Activated naive CD4-positive, alpha-beta T cell treated with anti-CD3 and anti-CD28 coated beads, Interleukin-2, amount 50 U/mL, for 16 hours (primary cell): ENCODE measurements at places on chromosomes 12 and 14.

GRCh38 chr12:133233993-133234564, 1.6 kb downstream of the ANHX start:
- DNase-seq: no peak

DNA sequence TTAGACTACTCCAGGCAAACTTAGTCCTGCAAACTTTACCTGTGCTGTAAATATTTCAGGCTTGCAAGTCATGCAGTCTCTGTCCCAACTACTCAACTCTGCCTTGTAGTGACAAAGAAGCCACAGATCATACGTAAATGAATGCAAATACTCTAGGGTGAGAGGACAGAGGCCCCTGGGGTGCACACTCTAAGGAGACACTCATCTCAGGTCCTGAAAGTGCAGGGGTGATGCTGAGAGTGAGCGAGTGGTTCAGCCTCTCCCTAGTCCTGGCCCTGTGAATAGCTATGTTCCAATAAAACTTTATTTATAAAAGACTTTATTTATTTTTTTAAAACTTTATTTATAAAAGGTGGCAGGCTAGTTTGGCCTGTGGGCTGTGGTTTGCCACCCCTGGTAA, 34.9 kb downstream of the HCAR2 start:
- DNase-seq: no peak

- DNase-seq: no peak
Observed at GRCh38 chr12:67772267-67773169, 124.0 kb downstream of the DYRK2 start.

GRCh38 chr14:74220991-74221390, 18.3 kb upstream of the VSX2 start:
- DNase-seq: no peak

DNA sequence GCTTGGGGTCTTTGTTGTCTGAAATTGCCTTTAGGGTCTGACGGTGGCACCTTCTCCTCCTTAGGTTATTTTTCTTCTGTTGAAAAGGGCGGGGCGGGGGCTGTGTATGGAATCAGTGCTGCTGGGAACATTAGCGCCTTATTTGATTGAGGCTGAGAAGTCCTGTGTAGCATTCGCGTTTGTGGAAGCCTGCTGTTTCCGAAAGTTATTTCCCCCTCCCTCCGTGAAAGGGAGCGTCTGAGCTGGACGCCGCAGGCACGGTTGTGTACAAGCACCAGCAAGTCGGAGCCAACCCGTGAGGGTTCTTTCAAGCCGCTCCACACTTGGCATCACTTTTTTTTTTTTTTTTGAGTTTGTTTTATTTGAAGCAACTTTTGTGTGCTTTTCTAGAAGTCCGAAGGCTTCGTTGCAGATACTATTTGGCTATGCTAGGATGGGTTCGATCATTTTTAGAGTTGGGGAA, 1.1 kb downstream of the SYNE2 start:
- DNase-seq: peak; percentile 41

DNA sequence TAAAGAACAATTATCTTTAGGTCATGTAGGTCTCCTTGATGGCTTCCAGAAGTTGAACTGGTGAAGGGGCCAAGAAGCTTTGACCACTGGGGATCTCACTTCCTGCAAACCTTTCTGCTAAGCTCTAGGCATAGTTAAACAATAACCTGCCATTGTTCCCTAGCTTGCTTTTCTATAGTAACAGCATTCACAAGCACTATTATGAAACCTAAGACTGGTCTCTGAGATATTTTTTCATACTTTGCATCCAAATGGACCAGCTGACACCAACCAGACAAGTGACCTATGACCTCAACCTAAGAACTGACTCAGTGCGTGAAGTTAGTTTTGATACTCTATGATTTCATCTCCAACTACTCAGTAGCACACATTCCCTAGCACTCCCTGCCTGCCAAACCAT, 129.1 kb downstream of the PTPRB start:
- no peak for DNase-seq

GRCh38 chr12:38906482-38907200, 1.2 kb upstream of the CPNE8 start:
- DNase-seq: peak; percentile 72

- DNase-seq: no peak
Observed at GRCh38 chr12:68042212-68042699, 53.0 kb downstream of the IFNG-AS1 start.

DNA sequence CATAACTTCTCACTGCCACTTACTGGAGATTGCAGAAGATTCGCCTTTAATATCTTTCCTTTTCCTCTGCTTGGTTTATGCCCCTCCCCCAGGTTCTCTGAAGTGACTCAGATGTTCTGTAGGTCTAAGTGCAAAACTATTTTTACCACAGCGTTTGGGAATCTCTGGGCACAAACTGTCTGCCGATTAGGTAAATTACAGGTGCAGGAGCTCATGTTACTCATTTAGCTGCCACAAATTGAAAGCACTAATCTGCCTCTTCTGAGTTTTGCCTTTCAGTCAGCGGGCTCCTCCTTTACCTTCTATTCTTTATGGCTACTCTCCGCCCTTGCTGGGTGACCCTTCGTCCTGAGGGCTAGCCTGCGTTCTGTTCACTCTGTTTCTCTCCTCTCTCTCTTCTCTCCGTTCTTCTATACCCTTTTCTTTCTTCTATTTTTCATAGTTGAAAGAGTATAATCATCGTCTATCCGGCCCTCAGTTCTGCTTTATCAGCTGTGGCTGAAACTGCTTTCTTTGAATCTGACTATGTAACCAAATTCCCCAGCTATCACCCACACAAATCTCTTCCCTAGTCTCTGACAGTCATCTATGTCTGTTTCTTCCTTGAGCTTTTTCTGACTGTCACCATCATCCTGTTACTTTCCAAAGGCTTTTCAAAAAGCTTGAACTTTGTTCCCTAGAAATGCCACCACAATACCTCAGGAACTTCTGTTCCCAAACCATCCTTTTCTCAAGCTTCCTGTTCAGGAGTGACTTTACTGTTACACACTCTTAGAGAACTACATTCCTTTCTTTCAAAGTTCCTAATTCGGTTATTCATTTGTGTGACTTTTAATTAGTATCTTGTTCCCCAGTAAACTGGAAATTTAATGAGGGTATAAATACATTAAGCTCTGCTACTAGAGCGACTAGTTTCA, 4.3 kb upstream of the MYF6 start:
- DNase-seq: no peak

DNA sequence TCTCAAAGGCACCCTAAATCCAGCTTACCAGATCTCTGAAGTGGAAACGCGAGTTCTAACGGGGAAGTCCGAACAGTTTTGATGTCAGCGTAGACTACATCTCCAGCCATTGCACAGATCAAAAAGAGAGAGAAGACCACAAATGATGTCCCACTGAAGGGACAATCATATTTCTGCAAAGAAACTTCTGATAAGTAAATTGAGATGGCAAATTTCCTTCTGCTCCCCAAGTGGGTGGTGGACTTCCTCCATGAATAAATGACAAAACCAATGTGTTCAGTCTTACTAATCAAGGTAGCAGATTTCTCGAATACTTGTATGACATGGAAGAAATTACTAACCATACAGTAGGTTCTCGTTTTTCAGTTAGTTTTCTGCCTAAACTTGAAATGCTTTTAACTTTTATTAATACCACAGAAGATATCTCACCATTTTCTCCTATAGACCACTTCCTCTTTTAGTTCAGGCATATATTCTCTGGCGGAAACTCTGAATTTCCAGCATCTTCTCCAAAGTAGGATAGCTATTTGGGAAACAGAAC, at the start of gene CLECL1:
TSS of gene CLECL1 (minus strand) at position 177 of the 541 bp plus-strand sequence.
- DNase-seq: no peak

DNA sequence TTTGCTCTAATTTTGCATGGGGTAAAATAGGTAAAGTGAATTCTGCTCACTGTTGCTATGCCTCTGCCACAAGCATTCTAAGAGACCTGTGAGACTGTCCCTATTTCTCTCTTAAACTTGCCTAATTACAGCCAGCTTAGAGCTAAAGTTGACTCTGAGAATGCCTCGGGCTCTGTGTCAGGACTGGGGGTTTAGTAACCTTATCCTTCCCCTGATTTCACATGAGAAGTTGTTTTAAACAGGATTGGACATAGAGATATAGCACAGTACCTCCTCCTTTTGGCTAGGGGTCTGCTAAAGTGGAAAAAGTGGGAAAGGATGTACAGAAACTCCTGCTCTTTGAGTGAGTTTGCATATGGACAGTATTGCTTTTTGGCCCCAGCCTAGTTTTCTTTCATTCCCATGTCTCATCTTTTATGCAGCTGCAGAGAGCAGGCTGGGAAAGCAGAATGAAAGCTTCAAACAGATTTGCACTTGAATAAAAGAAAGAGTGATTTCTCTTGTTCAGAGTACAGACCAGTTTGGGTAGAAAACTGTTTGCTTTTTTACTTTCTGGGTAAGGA, 122.0 kb downstream of the RAD51B start:
- no peak for DNase-seq

DNA sequence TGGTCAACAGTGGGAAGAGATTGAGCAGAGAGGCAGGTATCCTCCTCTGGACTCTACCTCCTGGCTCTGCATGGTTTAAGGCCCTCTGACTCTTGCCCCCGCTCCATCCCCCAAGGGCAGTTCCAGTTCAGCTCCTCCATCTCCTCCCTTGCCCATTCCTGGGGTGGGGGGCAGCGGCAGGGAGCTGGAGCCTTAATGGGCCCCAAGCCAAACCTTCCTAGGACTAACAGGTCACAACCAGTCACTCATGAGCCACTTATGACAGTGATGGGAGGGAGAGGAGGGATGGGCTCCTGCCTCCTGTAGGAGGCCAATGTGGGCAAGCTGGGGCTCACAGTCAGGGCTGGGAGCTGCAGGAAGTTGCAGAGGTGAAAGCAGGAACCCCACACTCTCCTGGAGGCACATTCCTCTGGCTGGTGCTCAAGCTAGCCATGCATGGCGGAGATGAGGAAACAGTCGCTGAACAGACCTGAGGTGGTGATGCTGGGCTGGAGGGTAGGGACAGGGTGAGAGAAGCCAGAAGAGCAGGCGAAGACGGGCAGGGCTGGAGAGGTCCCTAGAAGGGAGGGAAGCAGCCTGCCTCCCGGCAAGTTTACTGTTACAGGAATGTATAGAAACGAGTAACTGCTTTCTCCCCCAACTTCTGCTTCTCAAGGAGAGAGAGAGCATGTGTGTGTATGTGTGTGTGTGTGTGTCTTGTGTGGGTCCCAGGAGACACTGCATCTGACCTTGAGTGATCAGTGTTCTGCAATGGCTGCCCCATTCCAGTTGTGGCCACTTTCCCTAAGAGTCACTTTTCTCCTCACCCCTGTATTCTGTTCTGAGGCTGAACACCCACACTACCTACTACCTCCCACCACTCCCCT, 5.0 kb upstream of the RAPGEF3 start:
- DNase-seq: no peak

GRCh38 chr12:114141921-114142564, 175.9 kb upstream of the RBM19 start:
- DNase-seq: no peak

GRCh38 chr14:67358924-67359774, 455 bp downstream of the ATP6V1D start:
- DNase-seq: peak; percentile 12

GRCh38 chr14:68124979-68125731, 305.6 kb downstream of the RAD51B start:
- DNase-seq: no peak

DNA sequence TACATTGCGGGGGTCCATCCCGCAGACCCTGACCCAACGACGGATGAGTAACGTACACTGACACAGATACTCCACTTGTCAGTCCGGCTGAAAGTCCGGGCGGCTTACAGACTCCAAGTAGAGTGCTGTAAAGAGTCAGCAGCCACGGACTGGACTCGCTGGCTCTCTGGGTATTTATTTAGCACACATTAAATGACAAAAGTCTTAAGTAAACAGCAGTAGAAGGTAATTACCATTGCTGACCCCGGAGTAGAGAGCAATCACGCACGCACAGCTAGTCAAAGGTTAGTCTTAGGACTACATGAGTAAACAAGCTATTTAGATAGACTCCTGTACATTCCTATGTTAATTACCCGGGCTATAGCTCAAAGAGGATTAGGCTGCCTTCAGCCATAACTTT, 780.9 kb downstream of the RPS29 start:
- no peak for DNase-seq

GRCh38 chr12:86104087-86104486, 152.1 kb downstream of the MGAT4C start:
- DNase-seq: no peak

- no peak for DNase-seq
Observed at GRCh38 chr12:67794161-67794560, 145.6 kb downstream of the DYRK2 start.

- no peak for DNase-seq
Observed at GRCh38 chr12:108907839-108908351, 28.0 kb downstream of the DAO start.

DNA sequence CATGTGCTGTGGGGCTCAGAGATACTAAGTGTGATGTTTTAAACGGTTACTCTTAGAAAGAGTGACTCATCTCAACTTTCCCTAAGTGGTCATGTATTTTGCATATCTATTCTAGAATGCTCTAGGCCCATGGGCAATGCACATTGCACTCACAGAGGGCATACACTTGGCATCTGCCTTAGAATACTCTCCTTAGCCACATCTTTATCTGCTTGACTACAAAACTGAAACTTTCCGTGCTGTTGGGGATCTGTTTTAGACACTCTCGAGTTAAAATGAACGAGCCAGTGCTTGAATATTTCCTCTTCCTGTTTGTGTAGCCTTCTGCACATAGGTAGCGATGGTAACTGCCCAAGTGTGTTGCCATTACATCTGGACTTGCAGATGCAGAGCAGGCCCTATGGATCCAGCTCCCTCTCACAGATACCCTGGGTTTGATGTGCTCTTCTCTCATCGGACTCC, 180.5 kb downstream of the CAND1 start:
- DNase-seq: no peak

DNA sequence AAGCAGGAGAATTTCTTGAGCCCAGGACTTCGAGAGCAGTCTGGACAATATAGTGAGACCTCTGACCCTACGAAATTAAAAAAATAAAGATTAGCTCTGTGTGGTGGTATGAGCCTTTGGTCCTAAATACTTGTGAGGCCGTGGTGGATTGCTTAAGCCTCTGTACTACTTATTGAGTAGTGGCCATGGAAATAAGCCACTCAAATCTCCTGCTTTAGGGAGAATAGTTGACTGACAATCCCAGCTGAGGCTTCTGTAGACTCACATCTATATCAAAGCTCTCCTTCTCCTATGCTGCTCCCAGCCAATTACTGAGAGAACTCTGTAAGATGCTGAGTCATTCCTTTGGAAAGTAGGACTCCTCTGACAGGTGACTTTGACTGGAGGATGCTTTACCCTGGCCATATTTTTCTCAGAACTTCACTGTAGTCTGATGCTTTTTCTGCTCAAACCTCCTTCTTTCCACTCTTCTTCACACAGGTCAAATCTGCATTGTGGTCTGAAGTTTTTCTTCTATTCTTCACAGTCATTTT, 420.2 kb downstream of the SLC6A15 start:
- no peak for DNase-seq

GRCh38 chr12:48525332-48525731, at the start of gene OR8S1:
OR8S1 (plus strand) TSS chr12:48525632; CDS start chr12:48525632, 0 bp downstream.
- DNase-seq: no peak

- no peak for DNase-seq
Observed at GRCh38 chr12:109715310-109716091, 1.9 kb downstream of the FAM222A start.

- no peak for DNase-seq
Observed at GRCh38 chr12:46711756-46712155, 114.0 kb downstream of the SLC38A4 start.

- DNase-seq: no peak
Observed at GRCh38 chr12:109618082-109618481, 44.5 kb downstream of the MVK start.

GRCh38 chr12:92929983-92930382, 888 bp upstream of the EEA1 start:
- no peak for DNase-seq

GRCh38 chr12:57616383-57617101, 5.3 kb downstream of the ARHGEF25 start:
- DNase-seq: no peak
